ENCODE measurements at places on chromosomes 7 and 10.

GRCh38 chr10:71216751-71217265 lies 4.4 kb downstream of the UNC5B start:
- H3K4me1 ChIP-seq, result peaks cover 16% of the 10 kb centered on the region
- H3K27ac ChIP-seq, result no peak overlapping the region
- DNase-seq, result no peak
- H3K4me3 ChIP-seq, result peak overlapping the region; percentile 34
- peaks cover 68% of the 10 kb centered on the region for H3K27me3 ChIP-seq

GRCh38 chr7:148014541-148014940 lies 576.0 kb upstream of the C7orf33 start:
- no peak for DNase-seq
- no peak overlapping the region for H3K4me3 ChIP-seq

GRCh38 chr7:118758582-118758981 lies 534.1 kb downstream of the ANKRD7 start:
- H3K4me3 ChIP-seq, result no peak overlapping the region
- H3K4me1 ChIP-seq, result no peaks in the 10 kb centered on the region
- H3K27me3 ChIP-seq, result no peaks in the 10 kb centered on the region
- H3K27ac ChIP-seq, result no peak overlapping the region
- no peak for DNase-seq
- no peaks in the 10 kb centered on the region for H3K36me3 ChIP-seq

- H3K27me3 ChIP-seq, result peaks cover 3% of the 10 kb centered on the region
- peak overlapping the region; percentile 16 for H3K4me3 ChIP-seq
- DNase-seq, result peak; percentile 33
- H3K27ac ChIP-seq, result no peak overlapping the region
- peaks cover 47% of the 10 kb centered on the region for H3K4me1 ChIP-seq
- H3K36me3 ChIP-seq, result no peaks in the 10 kb centered on the region
Measured at GRCh38 chr7:142496545-142496991, 238.7 kb upstream of the PRSS58 start.

DNA sequence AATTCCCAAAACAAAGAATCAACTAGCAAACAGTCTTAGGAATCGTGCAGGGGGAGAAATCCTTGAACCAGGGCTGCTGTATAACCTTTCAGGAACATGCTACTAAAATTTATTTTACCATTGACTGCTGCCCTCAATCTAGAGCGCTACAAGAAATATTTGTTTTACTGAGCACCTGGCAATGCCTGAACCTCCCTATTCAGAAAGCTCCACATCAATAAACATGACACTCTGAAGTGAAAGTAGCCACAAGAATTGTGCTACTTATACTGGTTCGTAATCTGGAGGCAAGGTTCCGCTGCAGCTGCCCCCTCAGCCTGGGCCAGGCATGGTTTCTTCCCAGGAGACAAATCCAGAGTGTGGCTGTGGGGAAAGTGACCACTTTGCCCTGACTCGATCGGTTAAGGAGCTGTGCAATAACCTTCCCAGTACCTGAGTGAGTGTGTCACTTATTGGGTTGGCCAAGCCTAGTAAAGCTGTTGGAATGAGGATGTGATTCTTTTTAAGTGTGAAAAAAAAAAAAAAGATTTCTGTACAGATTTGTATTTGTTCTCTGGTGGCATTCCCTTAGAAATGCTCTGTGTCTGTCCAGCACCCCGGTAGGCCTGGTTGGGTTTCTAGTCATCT lies 7.7 kb downstream of the VWA2 start:
- no peaks in the 10 kb centered on the region for H3K4me1 ChIP-seq
- DNase-seq, result no peak
- H3K36me3 ChIP-seq, result no peaks in the 10 kb centered on the region
- no peak overlapping the region for H3K4me3 ChIP-seq

All from activated CD8-positive, alpha-beta T cell treated with anti-CD3 and anti-CD28 coated beads, Interleukin-2, amount 10 ng/mL, durations not matched to agents 7 days and 5 days (primary cell).